HEK293T (cell line): ENCODE measurements at places on chromosomes 2 and 18.

GRCh38 chr2:184534986-184535385 is 63.3 kb upstream of the ZNF804A start:
- no peak for DNase-seq

DNA sequence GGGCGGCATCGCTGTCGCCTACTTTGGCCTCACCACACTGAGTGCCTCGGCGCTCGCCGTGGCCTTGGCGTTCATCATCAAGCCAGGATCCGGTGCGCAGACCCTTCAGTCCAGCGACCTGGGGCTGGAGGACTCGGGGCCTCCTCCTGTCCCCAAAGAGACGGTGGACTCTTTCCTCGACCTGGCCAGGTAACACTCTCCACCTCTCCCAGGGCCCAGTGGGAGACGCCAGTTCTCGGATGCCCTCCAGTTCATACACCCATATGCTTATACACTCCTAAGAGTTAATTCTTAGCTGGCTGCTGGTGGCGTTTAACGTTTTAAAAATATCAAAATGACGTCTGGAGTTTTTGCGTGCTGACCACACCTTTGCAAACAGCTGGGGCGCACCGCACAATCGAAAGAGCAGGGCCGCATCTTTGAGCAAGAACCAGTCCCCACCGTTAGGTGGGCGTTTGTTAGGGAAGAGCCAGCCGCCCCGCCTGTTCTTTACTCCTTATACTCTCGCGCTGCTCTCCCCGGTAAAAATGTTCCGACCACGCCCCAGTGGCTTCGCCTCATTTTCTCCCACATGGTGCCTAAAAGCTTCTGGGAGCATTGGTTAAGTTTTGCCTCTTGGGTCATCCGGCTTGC is 899 bp downstream of the SLC1A4 start:
- no peak for DNase-seq

- DNase-seq: no peak
Measured at GRCh38 chr2:189515264-189515663, 65.3 kb downstream of the SLC40A1 start.

GRCh38 chr18:26568513-26568912 is 20.2 kb upstream of the KCTD1 start:
- DNase-seq: no peak

DNA sequence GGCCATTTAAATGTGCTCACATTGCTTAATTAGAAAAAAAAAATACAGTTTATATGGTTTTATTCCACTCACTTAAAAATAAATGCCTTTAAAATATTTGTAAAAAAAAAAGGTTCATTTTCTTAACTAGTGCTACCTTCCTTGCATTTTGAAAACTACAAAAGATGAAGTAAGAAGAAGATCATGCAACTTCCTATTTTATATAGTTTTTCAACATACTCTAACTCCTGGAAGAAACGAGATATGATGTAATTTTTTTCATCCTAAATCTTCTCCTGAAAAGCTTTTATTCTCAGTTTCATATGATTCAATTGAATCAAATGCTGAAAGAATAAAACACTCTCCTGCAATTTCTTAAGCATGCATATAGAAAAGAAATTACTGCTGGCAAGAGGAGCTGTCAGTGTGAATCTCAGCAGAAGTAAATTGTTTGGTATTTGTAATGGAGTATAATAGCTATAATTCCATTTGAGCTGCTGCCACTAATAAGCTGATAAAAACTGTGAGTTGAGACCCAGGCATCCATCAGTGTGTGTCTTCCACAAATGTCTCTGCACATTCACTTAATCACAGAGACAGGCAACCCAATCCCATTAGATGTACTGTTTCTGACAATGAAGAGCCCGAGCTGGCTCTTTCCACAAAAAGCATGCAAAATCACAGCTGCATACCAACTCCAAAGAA is 3.7 kb downstream of the FTCDNL1 start:
- DNase-seq: no peak

DNA sequence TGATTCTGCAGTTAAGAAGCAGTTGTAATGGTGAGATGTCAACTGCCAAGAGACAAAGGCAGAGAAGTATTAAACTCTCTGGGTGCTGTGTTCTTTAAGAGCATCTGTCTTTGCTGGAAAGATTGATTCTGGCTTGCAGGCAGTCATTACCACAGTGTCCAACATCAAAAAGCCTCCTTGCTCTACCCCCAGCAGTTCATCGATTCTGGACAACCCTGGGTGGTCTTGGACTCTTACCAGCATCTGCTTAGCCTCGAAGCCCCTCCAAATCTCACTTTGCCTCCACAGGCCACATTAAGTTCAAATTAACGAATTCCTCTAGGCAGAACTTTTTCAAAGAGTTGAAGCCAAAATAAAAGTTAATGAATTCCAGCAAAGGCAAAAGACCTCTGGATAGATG is 1061.4 kb downstream of the TSN start:
- no peak for DNase-seq

DNA sequence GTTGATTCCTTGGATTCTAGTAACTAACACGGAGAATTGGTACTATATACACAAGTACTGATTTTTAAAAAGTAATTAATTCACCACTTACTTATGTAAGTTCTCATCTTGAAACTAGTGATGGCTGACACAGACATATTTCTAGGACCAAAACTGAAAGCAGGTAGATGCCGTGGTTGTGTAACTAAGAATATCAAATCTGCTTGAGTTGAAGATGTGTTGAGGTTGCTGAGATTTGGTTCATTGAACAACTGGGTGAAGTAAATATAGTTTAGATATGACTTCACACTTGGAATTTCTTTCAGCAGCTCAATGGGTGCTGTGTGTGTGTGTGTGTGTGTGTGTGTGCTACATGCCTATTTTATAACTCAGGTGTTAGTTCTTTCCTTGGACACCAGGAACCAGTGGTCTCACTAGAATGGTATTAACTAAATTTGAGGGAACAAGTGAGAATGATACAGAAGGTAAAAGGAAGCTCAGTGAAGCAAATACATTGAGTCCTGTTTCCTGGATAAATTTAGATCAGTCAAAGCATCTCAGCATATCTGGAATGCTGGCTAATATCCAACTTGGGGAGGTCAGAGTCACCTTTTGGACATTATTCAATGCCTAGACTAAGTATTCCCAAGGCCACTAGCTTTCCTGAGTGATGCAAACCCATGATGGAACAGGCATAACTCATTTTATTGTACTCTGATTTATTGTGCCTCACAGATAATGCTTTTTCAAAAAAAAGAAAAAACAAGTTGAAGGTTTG is 110.7 kb upstream of the ZEB2 start:
- no peak for DNase-seq

DNA sequence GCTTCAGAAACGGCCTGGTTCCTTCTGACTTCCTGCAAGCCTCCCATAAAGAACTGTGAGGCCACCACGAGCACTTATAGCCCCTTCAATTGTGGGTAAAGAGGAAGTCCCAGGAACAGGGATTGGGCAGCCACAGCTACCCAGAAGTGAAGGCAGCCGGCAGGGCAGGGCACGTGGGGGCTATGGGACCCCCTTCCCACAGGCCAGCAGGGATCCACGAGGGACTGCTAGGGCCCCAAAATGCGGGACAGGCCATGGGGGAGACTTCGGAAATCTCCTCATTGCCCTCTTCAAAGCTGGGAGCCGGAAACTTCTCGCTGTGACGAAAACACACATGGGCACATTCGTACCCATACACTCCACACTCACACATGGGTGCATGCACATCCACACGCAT is 196.1 kb upstream of the SALL3 start:
- no peak for DNase-seq

GRCh38 chr18:45430041-45430440 is 185.2 kb upstream of the SLC14A2 start:
- no peak for DNase-seq

DNA sequence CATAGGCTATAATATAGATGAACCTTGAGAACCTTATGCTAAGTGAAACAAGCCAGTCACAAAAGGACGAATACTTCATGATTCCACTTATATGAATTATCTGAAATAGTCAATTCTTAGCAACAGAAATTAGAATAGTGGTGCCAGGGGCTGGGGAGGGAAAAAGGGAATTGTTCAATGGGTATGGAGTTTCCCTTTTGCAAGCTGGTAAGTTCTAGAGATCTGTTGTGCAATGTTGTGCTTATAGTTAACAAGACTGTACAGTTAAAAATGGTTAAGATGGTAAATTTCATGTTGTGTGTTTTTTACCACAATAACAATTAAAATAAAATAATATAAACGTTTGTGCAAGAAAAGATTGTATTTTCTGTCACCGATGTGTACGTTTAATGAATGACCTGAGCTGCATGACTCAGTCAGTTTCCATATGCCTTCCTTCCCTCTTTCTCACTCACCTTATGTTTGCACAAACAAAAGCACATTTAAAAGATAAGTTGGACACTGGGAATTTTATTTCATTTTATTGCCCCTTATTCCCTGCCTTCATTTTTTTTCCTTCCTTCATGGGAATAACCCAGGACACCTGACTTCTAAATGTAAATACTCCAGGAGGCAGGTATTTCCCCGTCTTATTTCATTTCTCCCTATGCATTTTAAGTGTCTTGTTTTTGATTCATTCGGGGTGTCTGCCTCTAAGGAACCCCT is 143.7 kb upstream of the TTC39C start:
- no peak for DNase-seq

GRCh38 chr18:52451851-52452250 is 111.9 kb downstream of the DCC start:
- DNase-seq: no peak
